ENCODE measurements at places on chromosomes 7 and 10.

DNA sequence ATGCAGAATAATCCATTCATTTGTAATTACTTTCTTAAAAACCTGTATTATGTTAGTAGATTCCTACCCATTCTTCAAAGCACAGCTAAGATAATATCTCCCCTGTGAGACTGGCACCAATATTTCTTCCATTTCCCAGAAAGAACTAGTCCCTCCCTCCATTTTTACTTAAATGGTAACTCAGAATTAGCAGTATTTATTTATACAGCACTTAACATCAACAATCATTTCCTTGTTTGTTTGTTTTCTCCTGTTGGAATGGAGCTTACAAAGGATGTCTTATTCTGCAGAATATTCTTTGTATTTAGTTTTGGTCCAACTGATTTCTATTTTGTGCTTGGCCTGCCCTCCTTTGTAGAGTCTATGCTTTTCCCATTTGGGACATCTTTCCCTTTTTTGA is 32.1 kb upstream of the PTPN12 start:
- DNase-seq, result no peak

- DNase-seq, result no peak
Observed at GRCh38 chr7:1422512-1423263, 36.6 kb downstream of the MICALL2 start.

- DNase-seq, result no peak
Observed at GRCh38 chr7:138632826-138633602, 68.1 kb downstream of the SVOPL start.

GRCh38 chr7:103687951-103688350 is 241.9 kb upstream of the SLC26A5 start:
- DNase-seq, result no peak

GRCh38 chr10:47023237-47024045 is 112.2 kb downstream of the PTPN20 start:
- DNase-seq, result no peak

- no peak for DNase-seq
Observed at GRCh38 chr10:94240491-94240890, 122.2 kb downstream of the NOC3L start.

GRCh38 chr10:369684-370448 is 234.6 kb downstream of the ZMYND11 start:
- no peak for DNase-seq

DNA sequence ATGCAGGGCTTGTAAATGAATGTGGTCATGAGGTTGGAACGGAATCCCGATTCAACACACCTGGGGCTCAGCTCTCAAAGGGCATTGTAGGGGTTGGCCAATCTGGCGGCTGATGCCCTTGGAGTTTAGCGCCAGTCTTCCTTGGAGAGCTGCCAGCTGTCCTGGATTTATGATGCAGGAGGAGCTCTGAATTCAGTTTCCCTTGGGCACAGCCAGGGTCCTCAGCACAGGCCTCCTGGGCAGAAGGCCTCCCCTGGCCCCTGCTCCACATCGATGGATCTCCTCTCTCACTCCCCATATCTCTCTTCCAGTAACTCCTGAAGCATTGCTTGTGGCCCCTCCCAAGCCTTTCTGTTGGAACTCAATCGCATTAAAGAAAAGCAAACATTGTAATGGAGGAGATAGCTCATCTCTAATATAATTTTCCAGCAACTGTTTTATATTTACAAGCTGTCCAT is 985 bp upstream of the CYTH3 start:
- no peak for DNase-seq

GRCh38 chr10:109931163-109931562 is 7.9 kb upstream of the XPNPEP1 start:
- DNase-seq, result no peak

DNA sequence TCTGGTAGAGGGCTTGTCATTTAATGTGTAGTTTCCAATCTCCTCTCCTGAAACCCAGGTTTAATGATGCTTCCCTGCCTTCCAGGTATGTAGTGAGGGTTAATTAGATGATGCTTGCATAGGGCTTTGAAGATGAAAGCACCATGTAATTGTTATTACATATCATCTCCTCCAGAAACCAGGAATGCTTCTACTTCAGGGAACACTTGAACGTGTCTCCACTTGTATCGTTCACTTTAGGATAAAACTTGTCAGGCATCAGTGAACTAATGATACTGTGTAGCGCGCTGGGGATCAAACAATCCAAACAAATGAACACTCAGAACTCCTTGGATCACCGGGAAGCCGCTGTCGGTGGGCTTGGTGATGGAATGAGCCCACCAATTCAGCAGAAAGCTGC is 260.9 kb upstream of the FZD8 start:
- no peak for DNase-seq

DNA sequence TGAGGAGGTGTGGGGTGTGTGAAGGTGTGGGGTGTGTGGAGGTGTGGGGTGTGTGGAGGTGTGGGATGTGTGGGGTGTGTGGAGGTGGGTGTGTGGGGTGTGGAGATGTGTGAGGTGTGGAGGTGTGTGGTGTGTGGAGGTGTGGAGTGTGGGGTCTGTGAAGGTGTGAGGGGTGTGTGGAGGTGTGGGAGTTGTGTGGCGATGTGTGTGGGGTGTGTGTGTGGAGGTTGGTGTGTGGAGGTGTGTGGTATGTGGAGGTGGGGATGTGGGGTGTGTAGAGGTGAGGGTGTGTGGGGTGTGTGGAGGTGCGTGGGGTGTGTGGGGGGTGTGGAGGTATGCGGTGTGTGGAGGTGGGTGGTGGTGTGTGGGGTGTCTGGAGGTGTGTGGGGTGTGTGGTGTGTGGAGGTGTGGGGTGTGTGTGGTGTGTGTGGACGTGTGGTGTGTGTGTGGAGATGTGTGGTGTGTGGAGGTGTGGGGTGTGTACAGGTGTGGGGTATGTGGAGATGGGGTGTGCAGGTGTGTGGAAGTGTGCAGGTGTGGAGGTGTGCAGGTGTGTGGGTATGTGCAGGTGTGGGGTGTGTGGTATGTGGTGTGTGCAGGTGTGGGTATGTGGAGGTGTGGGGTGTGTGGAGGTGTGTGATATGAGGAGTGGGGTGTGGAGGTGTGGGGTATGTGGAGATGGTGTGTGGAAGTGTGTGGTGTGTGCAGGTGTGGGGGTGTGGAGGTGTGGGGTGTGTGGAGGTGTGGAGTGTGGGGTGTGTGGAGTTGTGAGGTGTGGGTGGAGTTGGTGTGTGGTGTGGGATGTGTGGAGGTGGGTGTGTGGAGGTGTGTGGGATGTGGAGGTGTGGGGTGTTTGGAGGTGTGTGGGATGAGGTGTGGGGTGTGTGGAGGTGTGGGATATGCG is 34.5 kb downstream of the SPDYE17 start:
- DNase-seq, result no peak

DNA sequence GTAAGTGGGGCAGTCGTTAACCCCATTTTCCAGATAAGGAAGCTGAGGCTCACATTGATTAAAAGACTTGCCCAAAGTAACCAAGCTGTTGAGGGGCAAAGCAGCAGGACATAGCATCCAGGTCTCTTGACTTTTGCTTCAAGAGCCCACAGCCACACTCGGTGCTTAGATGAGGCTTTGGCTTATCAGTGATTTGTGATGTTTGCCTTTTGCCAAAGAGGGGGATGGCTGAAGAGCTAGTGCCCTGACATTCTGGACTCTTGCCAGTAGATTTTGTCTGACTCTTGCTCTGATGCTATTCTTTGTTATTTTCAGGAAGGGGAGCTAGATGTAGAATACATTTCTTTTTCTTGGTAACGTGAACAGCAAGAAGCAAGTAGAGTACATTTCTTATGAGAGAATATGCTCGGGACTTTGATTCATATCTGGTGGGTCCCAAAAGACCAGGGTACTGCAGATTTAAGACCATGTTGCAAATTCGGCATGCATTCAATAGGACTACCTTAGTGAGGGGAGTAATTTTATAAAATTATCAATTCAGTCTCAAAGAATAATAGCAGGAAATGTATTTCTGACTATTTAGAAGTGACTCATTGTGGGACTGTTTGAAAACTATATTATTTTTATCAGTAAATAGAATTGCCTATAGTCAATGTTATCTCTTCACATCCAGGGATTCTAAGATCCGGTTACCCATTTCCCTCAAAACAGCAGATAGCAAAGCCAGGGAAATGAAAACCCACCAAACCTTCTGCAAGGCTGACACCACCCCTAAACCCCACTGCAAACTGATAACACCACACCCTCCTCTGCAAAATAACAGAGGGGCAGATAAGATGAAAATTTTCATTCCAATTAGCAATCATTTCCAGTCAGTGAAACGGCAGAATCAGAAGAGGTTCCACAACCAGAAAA is 180.0 kb upstream of the BMPER start:
- DNase-seq, result no peak

GRCh38 chr7:141659501-141659900 is 42.5 kb downstream of the DENND11 start:
- no peak for DNase-seq

DNA sequence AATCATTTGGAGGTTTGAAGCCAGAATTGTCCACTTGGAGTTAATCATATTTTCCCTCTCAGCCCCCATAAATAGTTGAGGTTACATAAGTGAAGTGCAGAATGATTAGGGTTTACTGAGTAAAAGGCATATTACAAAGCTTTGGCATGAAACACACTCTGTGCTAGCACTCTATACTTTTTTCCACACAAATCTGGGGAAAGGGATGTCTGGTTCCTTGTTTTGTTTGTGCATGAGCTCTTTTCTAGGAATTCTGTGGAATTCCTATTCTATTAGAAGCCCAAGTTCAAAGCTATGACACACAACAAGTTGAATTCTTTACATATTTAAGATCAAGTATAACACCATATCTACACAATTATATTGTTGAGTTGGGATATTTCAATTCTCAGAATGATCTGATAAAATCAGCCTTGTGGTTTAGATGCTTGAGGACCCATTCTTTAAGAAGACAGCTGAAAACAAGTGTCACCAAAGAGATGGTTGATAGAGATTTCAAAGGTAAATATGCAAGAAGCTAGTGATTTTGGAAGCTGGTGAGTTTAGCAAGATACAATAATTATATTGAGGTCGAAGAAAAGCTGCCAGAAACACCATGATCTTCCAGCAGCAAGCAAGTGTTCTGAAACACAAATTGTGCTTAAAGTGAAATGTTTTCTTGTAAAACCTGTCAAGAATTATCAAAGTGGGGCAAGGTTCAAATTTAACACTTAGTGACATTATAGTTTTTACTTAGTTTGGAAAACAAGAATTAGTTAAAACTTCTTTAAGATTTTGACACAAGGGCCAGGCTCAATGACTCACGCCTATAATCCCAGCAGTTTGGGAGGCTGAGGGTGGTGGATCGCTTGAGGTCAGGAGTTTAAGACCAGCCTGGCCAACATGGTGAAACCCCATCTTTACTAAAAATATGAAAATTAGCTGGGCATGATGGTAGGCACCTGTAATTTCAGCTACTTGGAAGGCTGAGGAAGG is 122.6 kb downstream of the INHBA start:
- no peak for DNase-seq

GRCh38 chr10:122149561-122150505 is 121.3 kb upstream of the BTBD16 start:
- no peak for DNase-seq

DNA sequence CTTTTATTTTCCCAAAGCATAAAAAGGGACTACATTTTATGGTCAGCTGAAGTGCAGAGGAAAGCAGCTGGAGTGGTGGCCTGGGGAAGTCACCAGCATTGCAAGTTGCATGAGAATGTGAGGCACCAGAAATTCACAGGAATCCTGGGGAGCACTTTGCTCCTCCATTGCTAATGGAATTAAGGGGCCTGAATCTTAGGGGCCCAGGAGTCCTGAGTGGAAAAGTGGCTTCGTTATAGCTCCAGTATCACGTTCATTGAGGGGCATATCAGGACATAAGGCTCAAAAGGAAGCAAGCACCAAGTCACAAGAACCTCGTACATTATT is 53.0 kb upstream of the LRRC17 start:
- no peak for DNase-seq

DNA sequence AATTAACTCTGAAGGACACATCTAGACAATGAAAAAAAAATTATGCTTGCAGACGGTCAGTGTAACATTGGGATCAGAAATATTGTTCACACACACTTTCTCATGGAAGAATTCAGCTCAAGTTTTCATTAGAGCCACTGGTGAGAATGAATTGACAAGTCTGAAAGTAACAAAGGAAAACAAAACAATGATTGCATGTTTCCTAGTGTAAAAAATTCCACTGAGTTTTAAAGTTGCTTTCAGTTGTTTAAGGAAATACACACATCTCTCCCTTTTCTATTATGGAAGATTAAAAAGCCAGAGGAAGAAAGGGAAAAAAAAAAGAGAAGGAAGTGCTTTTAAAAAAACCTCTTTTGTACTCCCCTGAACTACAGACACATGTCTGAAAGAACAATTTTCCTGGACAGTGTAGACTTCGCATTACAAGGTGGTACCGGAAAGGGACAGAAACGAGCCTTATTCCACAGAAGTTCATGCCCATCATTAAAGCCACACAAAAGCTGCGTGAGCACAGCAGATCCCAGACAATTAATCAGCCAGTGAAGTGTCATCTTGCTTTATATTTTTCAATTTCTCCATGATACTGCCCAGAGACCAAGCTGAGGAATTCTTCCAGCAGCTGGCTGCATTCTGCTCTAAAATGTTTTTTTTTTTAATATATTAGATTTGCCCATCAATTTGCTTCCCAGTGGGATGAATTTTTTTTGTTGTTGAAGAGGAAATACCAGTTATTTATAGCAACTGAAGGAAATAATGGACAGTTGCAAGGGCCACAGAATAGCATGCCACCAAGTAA is 294.8 kb downstream of the DOCK4 start:
- no peak for DNase-seq

DNA sequence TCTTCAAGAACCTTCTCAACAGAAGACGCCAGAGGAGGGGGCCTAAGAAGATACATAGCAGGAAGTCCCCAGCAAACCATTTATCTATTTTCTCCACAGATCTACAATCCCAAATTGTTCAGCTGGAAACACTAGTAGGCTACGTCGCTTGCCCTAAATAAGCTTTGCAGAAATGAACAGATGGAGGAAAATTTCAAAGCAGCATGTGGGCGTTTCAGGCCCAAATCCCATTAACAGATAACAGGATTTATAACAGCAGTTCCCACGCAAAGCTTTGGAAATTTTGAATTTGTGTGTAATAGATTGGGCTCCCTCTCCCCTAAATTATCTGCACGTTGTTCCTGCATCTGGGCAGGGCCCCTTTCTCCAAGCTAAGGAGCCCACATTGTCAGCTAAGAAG is 60.6 kb upstream of the FRMD4A start:
- DNase-seq, result no peak

DNA sequence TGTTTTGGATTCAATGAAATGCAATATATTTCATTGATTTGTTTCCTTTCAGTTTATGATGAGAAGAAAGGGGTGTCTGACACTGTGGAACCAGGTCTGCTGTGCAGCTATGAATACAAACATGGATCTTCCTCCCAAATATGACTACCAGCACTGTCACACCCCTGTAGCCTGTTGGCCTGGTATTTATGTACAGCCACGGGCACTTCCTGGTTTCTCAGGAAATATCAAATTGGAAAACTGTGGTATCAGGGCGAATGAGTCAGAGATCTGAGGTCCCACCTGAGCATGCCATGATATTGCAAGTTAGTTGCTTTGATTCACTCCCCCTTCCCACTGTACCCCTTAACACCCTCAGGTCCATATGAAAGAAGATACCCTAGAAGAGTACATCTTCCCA is 87.8 kb downstream of the DNMBP start:
- no peak for DNase-seq

DNA sequence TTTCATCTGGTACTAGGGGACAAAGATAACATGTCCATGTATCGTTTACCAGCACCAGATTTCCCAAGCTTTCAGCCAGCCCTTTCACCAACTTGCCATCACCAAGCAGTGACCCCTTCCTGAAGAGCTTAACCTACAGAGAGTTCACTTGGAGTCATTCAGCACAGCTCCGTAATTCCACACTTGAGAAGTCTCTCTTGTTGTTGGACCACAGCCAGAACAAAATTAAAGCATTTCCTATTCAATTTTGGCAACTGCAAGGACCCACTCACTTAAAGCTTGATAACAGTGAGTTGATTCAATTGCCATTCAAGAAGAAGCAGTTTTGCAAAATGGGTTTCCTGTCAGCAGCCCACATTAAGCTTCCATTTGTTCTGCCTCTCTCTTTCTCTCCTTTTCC is 88.5 kb upstream of the LRRTM3 start:
- no peak for DNase-seq
